ENCODE measurements at places on chromosomes 6 and 20.
A peak's percentile ranks its signal among the peaks of the same experiment; 100 is the strongest.

GRCh38 chr20:44523746-44524145, 1.9 kb upstream of the SERINC3 start:
- DNase-seq: peak; percentile 50

DNA sequence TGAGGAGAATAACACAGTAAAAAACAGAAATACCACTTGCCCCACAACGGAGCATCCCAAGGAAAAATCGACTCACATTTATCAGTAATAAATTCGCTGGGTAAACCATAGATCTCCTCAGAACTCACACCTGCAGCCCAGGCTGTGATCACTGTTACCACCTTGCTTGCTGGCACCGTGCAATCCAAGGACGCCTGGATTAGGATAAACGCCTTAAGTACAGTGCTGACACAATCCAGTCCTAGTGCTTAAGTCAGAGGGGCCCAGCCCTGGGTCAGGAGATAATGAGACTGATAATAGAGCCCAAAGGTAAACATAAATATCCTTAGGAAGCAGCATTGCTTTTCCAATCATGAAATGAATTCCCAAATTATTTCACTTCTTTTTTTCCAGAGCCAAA, 62.5 kb downstream of the EPB41L2 start:
- DNase-seq: no peak

- DNase-seq: no peak
Observed at GRCh38 chr6:100336876-100337275, 127.8 kb downstream of the SIM1 start.

- no peak for DNase-seq
Observed at GRCh38 chr6:34090529-34090928, 55.4 kb downstream of the GRM4 start.

GRCh38 chr6:13194852-13195251, 133.5 kb downstream of the TBC1D7 start:
- peak; percentile 68 for DNase-seq

GRCh38 chr20:45019027-45019761, 52.9 kb downstream of the STK4 start:
- no peak for DNase-seq

- DNase-seq: peak; percentile 93
Observed at GRCh38 chr20:4192378-4193068, 177.2 kb upstream of the RNF24 start.

DNA sequence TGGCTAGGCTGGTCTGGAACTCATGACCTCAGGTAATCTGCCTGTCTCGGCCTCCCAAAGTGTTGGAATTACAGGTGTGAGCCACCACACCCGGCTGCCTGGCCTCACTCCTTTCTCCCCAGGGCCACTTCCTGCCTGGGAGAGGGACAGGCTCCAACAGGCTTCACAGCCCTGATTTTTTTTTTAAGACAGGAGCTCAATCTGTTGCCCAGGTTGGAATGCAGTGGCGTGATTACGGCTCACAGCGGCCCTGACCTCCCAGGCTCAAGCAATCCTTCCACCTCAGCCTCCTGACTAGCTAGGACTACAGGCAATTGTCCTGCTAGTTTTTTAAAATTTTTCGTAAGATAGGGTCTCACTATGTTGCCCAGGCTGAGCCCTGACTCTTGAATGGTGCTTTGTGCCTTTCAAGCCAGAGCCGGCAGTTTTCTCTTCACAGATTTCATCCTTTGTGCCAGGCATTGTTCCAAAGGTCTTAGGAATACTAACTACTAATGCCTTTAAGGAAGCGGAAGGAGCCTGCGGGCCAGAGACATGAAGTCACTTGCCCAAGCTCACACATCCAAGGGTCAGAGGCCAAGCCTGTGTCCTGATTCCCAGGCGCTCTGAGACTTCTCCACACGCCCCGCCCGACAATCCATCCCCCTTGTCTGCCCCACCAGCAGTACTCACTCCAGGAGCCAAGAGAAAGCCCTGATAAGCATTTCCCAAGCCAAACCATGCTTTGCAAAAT, 19.2 kb downstream of the CAPN11 start:
- no peak for DNase-seq

GRCh38 chr20:13344671-13345070, 123.6 kb downstream of the ISM1 start:
- DNase-seq: no peak

DNA sequence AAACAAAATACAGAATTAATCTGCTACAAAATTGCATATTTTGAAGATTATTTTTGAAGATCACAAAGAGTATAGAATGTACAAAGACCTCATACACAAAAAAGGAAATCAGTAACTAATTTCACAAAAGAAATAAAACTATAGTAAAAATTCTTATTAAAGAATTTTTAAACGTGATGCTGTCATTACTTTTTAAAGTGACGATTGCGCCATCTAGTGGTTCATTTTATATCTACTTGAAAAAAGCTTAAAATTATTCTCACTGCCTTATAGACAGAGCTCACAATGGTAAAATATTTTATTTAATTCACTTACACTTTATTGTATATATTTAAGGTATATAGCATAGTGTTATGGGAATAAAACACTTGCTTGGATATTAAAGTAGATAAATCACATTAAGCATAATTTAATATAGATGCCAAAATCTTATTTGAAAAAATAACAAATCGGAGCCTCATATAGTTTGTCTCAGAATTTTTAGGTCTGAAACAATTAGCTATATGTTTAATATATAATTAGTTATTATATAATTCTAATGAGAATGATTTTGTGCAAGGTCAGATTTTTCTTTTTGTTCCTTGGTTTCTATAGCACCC, 128.8 kb downstream of the PHF3 start:
- peak; percentile 51 for DNase-seq

- no peak for DNase-seq
Observed at GRCh38 chr20:34755367-34755766, 51.2 kb downstream of the TP53INP2 start.

- DNase-seq: no peak
Observed at GRCh38 chr6:16043171-16044135, 85.4 kb upstream of the MYLIP start.

DNA sequence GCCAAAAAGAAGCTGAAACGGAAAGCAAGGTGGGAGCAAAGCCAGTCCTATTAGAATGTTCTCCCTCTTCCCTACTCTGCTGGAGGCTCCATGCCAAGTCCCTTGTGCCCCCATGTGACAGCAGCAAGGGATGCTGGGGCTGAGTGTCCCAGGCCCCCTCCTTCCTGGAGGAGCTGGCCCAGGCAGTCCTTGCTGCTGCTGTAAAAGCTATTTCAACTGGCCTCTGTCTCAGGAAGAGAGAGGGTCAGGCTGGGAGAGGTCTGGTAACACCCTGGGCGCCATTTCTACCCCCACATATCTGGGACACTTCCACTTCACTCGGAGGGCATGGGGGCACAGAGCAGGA, 25.0 kb downstream of the TTBK1 start:
- no peak for DNase-seq

DNA sequence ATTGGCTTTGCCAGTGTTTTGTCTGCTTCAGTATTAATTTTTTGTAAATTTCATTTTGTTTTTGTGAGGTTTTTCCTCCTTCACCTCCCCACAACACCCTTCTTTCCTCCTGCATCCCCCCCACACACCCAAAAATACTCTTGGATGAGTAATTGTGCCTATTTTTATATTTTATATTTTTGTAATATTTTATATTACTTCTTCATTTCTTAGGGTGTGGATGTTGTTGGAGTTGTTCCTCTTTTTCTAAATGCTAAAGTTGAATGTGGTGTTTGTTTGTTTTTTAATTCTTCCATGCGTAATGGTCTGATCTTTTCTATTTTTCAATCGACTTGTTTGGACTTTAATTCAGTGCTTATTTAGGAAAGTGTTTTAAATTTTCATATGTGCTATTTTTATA, 420.5 kb upstream of the SOX4 start:
- no peak for DNase-seq

GRCh38 chr6:71523548-71523947, 234.9 kb downstream of the OGFRL1 start:
- DNase-seq: no peak

DNA sequence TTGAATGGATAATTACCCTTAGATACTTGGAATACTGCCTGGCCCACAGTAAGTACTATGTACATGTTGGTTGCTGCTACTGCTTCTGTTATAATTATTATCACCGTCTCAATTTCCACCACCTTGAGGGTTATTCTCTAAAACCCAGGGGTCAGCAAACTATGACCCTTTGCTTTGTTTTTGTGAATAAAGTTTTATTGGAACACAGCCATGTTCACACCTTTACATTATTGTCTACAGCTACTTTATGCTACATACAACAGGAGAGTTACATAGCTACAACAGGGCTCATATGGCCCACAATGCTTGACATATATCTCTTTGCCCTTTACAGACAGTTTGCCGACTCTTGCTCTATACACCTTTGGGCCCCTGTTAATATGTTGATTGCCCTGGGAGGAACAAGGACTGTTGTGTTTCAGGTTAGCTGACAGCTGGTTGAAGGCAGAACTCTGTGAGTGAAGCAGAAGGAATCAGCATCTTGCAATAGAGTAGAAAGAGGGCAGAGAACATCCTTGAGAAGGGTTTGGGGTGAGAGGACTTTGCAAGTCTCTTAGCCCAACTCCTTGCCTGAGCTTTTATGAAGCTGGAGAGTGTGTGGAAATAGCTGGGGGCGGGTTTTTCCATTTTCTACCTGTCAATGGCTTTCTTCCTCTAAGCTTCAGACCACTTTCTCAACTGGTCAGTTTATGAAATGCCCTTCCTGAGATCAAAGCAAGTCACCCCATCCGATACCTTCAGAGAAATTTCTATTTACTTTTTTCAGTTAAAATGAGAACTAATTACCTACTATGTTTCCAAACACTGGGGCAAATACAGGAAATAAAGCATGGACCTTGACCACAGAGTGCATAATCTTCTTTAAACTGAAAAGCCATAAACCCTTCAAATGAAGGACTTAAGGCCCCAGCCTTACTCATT, 3.5 kb upstream of the MEP1A start:
- no peak for DNase-seq

- no peak for DNase-seq
Observed at GRCh38 chr6:36925809-36926208, 28.7 kb upstream of the PI16 start.

- no peak for DNase-seq
Observed at GRCh38 chr6:88810701-88811100, 152.7 kb downstream of the RNGTT start.

GRCh38 chr20:19522071-19522801, 235.8 kb upstream of the RIN2 start:
- DNase-seq: no peak

DNA sequence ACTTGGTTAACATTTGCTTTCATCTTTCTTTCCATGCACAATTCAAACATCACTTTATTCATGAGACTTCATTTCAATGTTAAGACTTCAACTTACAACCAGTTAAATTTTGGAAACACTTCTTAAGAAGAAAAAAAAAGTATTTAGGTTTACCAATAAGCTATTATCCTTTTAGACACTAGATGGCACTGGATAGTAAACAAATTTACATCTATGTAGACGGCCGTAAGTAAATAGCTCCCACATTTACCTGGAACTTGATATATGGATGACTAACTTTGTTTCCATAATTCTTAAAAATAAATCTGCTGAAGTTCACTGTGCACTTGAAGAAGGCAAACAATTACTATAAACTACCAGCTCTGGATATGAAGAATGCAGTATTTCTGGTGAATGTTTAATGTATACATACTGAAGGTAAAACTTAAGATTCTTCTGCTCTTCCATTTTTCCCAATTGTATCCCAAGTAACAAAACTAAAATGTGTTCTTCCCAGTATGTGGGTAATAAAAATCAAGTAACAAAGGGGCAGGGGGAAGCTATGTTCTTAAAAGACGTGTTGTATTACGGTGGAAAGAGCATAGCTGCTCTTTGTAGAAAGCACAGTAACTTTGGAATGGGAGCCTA, 130.6 kb upstream of the C6orf118 start:
- DNase-seq: peak; percentile 40
